T1000 (cell line): ENCODE measurements at places on chromosomes 1 and 21.

DNA sequence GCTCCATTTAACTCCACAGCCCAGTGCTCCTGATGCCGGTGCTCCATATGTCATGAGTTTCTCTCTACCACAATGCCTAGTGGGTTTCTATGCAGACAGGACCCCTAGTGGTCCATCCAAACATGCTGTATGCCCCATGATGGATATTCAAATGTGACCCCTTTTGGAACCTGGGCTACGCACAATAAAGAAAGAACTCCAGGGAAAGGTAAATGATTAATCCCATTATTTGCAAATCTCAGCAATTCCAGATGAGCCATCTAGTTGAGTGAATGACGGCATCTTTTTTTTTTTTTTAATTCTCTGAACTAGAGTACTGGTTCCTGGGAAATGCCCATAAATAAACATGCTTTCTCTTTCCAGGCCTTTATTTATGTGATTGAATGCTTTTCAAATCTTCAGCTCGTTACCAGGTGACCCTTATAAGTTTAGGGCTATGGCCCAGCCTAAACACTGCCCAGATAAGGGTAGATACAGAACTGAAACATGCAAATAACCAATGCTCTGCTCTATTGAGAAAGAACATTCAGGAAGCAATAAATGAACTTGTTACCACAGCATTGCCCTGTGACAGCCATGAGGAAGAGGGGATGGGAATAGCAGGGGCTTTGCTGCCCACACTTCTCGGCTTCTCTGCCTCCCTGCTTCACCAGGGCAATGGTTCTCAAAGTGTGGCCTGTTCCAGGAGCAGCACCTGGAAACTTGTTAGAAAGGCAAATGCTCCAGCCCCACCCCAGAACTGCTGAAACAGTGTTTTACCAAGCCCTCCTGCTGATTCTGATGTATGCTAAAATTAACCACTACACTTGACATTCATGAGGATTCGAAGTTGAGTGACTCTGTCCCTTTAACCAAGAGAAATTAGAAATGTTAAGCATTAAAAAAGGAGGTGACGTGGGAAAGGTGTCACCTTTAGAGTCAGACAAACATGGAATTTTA lies 151.7 kb downstream of the SEC16B start:
- DNase-seq, result no peak

- DNase-seq, result peak; percentile 72
Measured at GRCh38 chr1:117093091-117093534, 28.4 kb downstream of the TRIM45 start.

DNA sequence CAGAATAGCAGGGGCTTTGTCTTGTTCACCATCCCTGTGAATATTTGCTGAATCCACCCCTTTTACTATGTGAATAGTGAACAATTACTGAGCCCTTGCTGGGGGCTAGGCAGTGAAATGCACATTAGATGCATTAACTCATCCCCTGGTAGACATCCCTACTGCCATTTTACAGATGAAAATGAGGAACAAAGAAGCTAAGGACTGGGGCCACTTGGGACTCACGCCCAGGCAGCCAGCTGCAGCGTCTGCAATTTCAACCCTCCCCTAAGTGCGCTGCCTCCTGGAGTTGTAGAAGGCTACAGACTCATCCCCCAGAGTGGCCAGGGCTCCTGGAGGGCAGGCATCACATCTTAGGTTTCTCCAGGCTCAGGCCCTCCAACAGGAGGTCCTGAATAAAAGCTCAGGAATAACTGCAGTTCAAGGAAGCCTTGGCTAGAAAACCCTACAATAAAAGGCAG lies 31.6 kb downstream of the CAPZB start:
- no peak for DNase-seq

DNA sequence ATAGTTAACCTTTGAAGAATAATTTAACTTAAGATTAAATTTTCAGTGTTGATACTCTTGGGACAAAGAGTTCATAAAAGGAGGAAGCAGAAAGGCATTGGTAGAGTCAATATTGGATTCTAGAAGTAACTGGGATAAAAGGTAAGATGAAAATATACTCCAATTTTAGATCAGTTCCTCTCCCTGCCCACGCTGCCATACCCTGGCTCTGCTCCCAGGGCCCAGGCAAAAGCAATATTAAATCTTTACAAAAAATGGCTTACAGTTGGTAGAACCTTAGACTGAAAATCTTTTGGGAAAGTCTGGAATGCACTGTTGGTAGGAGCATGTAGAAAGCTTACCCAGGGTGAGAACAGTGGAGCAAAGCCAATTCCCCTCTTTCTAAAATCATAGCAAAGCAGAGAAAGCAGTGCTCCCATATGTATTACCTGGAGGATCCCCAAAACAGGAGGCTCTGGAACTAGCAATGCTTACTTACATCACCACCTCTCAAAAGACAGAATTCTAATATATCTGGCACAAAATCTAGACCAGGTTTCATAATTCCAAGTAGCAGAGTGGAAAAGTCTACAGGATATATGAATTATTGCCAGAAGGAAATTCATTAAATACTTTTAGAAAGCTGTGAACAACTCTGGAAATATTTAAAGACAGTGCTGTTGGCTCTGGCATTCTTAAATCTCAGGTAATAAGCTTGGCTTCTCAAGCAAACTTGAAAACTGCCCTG lies 24.5 kb downstream of the KIAA0319L start:
- no peak for DNase-seq

GRCh38 chr1:208088319-208088718 lies 155.9 kb downstream of the PLXNA2 start:
- DNase-seq, result no peak

- no peak for DNase-seq
Measured at GRCh38 chr1:32716312-32717148, 14.0 kb upstream of the SYNC start.

GRCh38 chr1:37015713-37016112 lies 18.6 kb downstream of the GRIK3 start:
- DNase-seq, result no peak

DNA sequence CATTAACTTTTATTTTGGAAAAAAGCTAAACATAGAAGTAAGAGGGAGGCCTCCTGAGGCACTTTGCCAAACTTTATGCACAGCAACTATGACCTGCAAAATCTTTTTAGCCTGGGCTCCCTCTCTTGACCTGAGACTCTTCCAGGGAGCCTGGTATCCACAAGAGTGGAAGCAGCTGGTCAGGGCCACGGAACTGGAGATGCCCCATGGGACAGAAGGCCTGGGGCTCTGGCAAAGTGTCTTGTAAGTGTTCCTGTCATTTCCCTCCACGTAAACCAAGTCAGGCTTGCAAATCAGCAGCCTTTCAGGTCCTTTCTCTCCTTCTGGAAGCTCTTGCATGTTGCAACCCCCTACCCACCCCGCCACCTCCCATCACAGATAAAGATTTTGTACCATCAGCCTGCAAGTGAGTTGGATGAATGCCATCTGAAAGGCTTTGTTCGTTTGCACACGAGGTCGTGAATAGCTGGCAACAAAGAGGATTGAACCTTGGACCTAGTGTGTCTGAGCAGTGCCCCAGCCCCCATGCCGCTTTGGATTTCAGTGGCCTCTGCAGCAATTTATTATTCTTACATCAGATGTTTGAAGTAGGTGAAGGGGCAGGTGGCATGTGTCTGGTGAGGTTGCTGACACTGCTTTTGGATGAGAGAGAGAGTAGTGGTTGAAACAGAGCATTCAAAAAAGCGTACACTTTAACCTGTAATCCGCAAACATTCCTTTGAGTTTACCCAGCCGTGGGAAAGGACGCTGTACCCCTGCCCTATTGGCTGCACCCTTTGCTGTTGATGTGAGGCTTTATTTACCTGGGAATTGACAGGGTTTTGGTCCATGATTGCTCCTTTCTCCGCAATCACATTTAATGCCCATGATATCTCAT lies 91.6 kb downstream of the GALNT2 start:
- DNase-seq, result no peak

- DNase-seq, result no peak
Measured at GRCh38 chr1:173485401-173485800, 8.3 kb downstream of the PRDX6 start.

DNA sequence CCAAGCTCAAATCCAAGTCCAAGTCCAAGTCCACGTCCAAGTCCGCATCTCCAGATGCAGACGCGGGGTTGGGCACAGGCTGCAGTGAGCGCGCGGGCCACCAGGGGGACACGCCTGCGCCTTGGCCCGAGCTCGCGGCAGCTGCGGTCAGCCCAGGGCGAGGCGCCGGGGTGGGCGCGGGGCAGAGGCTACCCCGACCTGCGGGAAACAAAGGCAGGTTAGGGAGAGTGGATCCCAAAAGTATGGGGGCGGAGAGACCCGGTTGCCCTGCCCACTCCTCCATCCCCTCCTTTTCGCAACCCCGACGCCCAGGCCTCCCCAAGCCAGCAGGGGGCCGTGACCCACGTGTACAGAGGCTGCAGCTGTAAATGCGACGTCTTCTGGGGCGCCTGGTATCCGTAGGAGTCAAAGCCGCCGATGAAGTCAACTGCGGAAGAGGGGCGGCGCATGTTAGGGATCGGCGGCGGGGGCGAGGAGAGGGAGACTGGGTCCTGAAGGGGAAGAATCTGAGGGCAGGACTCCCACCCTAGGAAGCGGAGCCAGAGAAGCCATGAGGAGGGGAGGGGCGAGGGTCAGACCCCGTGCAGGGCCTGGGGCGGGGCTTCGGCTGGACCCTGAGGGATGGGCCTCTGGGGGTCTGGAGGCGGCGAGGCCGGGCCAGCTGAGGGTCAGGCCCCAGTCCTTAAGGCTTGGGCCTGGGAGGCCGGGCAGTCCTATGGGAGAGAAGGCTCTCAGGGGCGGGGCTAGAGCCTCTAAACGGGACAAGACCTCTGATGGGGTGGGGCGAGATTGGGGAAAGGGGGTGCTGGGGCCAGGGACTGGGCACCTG lies 58.0 kb downstream of the NKAIN1 start:
- DNase-seq, result no peak

GRCh38 chr1:94081566-94082344 lies 39.2 kb downstream of the ABCA4 start:
- DNase-seq, result peak; percentile 51

GRCh38 chr1:99843760-99844159 lies 6.4 kb upstream of the AGL start:
- DNase-seq, result no peak

DNA sequence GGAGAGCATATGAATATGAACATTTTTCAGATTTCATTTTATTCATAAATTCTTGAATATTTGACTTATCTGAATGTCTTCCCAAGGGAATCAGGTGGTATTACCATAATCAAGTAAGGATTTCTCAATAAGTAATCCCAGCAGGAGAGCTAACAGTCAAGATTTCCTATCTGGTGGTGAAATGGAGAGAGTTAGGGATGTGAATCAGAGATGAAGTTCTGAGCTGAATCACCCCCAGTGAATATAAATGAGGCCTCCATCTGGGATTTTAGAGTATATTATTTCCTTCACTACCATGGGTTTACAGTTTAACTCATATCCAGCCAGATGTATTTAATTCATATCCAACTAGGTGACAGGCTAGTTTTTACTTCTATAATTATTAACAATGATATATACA lies 61.5 kb upstream of the RGS2 start:
- DNase-seq, result no peak

DNA sequence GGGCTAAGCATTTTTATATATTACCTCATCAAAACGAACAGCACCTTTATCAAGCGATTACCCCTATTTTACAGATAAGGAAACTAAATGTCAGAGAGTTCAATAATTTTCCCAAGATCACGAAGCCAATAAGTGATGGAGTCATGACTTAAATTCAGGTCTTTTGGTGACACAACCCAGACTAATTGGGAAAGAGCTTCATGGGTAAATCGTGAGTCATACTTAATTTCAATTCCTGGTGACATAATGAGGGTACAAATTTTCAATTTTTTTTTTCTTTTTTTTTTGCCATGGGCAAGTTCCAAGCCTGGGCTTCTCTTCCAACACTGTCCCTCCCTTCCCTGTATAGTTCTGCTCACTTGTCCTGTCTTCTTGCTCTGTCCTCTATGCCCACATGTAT lies 30.1 kb upstream of the IL10 start:
- no peak for DNase-seq

DNA sequence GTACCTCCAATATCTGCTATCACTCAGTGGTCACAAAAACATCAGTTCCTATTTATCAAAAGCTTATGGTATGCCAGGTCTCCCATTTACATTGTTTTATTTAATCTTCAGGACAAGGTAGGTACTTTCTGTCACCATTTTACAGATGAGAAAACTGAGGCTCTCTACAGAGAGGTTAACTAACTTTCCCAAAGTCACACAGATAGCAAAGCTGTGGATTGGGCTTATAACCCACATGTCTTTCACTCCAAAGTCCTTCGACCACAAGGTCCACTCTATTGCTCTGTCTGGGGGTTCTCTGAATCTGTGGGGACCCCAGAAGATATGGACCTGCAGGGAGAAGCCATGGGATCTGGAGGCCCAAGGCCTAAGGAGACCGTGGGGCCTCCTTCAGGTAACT lies 26.6 kb upstream of the EPS8L3 start:
- no peak for DNase-seq

DNA sequence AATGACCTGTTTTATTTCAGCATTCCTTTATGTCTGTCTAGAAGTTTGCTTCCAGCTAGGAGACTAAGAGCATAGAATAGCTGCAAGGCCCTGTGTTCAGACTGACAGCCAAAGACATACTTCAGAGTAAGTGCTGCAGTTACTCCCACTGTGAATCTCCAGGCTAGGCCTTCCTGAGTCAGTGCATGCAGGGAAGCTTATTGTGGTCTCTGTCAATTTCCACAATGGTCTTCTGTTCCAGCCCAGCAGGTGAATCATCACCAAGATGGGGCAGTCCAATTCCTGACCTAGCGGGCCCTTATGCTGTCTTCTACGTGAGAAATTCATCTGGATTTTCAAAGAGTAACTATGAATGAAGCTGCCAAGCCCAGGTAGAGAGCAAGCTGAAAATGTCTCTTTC lies 146.3 kb upstream of the C8B start:
- DNase-seq, result no peak

DNA sequence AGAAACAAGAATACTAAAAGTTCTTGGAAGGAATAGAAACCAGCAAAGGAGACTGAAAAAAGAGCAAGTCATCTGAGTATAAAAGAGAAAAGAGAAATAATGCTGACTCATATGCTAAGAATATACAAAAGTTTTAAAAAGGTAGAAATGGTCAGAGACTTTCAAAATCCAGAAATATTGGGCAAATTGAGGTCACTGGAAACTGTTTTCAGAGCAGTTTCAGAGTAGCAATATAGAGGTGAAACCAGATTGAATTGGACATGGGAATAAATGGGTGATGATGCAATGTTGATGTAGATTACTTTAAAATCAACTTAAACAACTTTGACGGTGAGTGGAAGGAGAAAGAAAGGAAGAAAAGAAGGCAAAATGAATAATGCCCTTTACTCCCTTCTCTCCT lies 1.8 kb upstream of the RPS6KC1 start:
- no peak for DNase-seq

DNA sequence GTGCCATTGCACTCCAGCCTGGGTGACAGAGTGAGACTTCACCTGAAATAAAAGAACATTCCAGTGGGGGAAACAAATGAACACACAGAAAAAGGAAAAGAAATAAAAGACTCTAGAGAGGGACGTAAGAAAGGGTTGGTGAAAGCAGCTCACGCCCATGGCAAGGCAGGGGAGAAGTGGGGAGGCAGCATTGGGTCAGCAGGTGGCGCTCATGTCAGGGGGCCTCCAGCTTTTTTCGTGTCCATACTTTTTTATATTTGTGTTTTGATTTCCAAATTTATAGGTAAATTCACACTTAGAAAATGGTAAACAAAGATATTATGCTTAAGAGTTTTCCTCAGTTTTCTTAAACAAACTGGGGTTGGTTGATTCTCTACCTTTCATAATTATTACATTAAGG lies 45.5 kb downstream of the VPS13D start:
- no peak for DNase-seq

- no peak for DNase-seq
Measured at GRCh38 chr1:211895126-211895759, 64.7 kb upstream of the LPGAT1 start.
